NK-92 treated with Interleukin-12 subunit alpha and Interleukin-12 subunit beta, amount 100 ng/mL, for 24 hours (cell line): ENCODE measurements at places on chromosomes 3 and 15.

DNA sequence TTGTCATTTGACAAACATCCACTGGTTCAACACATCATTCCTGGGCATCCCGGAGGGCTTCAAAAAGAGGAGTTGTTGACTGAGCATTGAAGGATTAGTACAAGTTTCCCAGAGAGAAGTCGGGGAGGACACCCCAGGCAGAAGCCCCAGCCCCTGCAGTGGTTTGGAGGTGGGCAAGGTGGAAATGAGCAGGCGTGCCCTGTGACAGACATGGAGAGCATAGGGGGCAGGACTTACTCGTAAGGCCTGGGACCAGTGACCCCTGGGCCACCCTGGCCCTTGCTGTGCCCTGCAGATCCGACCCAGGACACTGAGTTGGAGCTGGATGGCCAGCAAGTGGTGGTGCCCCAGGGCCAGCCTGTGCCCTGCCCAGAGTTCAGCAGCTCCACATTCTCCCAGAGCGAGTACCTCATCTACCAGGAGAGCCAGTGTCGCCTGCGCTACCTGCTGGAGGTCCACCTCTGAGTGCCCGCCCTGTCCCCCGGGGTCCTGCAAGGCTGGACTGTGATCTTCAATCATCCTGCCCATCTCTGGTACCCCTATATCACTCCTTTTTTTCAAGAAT, 5.9 kb downstream of the PARP3 start:
- DNase-seq: no peak

GRCh38 chr15:28273468-28273867, 48.5 kb downstream of the HERC2 start:
- no peak for DNase-seq

- DNase-seq: no peak
These were observed 38.9 kb downstream of the SLC25A26 start for GRCh38 chr3:66259566-66260255.

DNA sequence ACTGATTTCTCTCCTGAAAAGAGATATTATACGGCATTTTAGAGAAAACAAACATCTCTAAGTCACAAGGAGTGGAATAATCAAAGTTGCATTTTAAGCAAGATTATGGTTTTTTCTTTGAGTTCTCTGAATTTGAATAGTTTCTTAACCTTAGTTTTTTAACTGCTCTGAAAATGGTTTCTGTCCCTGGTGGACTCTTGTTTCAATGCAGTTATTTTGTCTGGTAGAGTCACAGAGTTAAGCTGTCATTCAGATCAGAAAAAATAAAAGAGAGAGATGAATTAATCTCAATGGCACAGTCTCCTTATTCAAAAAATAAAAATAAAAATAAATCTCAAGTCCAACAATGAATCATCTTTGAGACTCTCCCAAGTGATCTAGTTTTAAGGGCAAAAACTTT, 19.0 kb downstream of the AGTR1 start:
- no peak for DNase-seq

- no peak for DNase-seq
These were observed 7.9 kb upstream of the STAB1 start for GRCh38 chr3:52487050-52487787.

DNA sequence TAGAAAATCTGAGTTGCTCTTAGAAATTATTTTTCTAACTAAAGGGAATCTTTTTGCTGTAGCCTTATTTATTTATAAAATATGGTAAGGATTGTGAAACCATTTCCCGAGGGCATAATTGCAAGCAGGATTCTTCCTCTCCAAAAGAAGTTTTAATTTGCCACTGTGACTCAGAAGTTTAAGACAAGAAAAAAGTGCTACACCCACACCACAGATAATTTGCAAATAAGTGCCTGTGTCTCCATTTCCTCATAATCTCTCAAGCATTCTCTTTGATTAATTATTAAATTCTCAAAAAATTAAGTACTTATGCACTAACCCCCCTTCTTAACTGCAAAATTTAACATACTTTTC, 43.6 kb downstream of the RASA2 start:
- no peak for DNase-seq

- no peak for DNase-seq
These were observed 50.0 kb downstream of the ABCC5 start for GRCh38 chr3:183967693-183968092.

DNA sequence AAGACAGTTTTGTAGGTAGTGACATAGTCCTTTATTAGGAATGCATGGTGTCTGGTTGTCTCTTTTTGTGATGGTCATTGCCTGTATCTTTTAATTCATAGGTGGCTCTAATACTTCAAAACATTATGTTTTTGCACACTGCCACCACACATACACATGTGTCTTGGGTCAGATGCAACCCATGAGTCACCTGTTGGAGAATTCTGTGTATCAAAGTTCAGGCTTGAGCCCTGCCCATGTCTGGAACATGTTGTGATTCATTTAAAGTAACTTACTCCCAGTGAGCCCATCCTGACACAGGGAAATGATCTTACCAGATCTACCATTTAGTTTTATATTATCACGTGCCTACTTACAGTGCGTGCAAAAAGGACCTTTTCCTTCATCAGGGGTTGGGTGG, 142.7 kb downstream of the GHSR start:
- no peak for DNase-seq

- DNase-seq: peak; percentile 42
These were observed 3.7 kb upstream of the WDR82 start for GRCh38 chr3:52281981-52282801.

DNA sequence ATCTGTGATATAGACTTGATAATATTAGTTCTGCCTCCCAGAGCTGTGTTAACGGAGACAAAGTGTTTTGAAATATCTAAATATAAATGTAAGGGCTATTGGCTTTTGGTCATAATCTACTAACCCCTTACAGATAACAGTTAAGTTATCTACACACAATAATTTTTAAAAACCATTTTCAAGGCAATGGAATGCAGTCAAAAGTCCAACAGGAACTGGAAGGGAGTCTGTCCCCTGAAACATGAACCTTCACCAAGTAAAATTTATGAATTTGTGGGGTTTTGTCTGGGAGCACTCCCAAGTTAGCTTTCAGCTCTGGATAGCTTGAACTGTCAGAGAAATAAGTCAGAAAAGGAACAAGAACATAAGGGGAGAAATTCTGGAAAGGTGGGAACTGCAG, 312.3 kb upstream of the ICE2 start:
- DNase-seq: no peak

- no peak for DNase-seq
These were observed 105.6 kb upstream of the SLC4A7 start for GRCh38 chr3:27589795-27590194.

GRCh38 chr15:44554934-44555723, 18.2 kb downstream of the EIF3J start:
- no peak for DNase-seq

DNA sequence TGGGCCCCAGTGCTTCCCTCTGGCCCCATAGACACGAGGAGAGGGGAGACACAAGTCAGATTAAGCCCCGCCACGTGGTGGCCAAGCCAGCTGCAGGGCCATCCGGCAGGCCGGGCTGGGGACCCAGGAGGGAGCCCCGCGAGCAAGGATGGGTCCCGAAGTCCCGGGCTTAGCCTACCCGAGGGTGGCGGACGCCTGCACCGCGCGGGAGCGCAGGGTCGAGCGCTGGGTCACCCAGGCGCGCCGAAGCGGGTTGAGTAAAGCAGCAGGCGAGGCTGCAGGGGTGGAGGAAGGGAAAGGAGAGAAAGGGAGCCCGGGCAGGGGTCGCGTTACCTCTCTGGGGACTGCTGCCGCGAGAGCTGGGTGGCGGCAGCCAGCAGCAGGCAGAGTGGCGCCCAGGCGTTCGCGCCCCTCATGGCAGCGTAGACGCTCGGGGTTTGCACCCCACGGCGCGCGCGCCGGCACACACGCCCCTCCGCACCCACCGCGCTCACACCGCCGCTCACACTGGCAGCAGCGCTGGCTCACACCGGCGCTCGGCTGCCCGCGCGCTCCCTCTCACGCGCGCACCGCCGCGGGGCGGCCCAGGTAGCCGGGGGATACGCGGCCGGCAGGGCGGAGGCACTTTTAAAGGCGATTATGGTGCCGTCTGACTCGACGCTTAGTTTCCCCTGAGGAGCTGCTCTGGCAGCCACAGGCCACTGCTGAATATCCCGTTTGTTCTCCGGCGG, at the start of gene PCOLCE2:
PCOLCE2 (minus strand) TSS at position 603 of the 731 bp plus-strand sequence; CDS start at position 416, 187 bp downstream.
- DNase-seq: no peak

DNA sequence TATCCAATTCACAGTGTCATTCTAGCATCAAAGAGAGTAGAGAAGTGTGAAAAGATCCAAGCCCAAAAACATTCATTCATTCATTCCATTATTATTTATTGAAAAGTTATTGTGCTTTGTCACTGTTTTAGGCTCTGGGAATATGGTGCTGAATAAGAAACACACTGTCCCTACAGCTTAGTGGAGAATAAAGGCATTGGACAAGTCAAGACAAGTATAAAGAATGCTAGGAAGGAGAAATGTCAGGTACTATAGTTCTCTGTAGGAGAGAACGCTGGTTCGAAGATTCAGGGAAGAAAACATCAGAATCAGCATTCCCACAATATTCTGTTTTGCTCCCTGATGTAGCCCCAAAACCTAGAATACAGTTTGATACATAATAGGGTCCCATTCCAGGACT, 128.8 kb upstream of the CHRM5 start:
- DNase-seq: no peak

- no peak for DNase-seq
These were observed 142.3 kb downstream of the TLE3 start for GRCh38 chr15:69955240-69955894.

GRCh38 chr3:155243512-155243921, 50.0 kb downstream of the STRIT1 start:
- no peak for DNase-seq

- no peak for DNase-seq
These were observed 8.2 kb upstream of the ATP13A3 start for GRCh38 chr3:194494951-194495374.

GRCh38 chr3:45753095-45753494, 43.2 kb downstream of the SLC6A20 start:
- DNase-seq: no peak

- no peak for DNase-seq
These were observed 24.3 kb downstream of the CACNA2D3 start for GRCh38 chr3:54146506-54147239.

GRCh38 chr3:47681016-47681415, 100.7 kb downstream of the SMARCC1 start:
- no peak for DNase-seq

- no peak for DNase-seq
These were observed 146.8 kb downstream of the EPHB1 start for GRCh38 chr3:134941820-134942219.

DNA sequence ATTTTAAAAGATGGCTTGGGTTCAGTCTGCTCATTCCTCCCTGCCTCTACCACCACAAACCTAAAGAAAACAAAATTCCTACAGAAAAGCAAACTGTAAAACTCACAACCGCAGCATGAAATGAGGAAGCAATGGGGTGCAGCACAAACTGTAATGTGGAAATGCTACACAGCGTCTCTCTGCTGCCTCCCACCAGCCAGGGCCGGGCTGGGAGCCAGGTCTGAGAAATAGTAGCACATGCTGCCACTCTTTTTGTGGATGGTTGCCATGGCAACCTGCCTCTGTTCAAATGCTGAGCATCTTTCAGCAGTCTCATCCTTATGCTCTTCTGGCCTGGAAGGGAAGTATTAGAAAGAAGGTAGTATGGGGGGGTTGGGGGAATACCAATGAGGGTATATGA, 55.4 kb downstream of the EOMES start:
- DNase-seq: no peak

DNA sequence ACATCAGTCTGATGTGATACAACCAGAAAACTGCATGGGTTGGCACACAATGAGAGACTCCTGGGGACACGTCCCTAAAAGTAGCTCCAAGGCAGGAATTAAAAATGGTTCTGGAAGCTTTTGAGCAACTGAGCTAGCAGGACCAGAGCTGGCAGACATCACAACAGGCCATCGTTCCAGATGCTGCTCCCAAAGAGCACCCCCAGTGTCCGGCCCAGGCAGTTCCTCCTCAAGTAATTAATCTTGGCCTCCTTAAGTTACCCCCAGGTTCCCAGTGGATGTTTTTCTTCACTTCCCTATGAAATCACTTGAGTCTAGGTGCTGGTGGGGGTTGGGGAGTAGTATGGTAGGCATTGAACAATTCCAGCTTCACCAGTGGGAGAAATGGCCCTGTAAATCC, 711.6 kb downstream of the MECOM start:
- DNase-seq: no peak

DNA sequence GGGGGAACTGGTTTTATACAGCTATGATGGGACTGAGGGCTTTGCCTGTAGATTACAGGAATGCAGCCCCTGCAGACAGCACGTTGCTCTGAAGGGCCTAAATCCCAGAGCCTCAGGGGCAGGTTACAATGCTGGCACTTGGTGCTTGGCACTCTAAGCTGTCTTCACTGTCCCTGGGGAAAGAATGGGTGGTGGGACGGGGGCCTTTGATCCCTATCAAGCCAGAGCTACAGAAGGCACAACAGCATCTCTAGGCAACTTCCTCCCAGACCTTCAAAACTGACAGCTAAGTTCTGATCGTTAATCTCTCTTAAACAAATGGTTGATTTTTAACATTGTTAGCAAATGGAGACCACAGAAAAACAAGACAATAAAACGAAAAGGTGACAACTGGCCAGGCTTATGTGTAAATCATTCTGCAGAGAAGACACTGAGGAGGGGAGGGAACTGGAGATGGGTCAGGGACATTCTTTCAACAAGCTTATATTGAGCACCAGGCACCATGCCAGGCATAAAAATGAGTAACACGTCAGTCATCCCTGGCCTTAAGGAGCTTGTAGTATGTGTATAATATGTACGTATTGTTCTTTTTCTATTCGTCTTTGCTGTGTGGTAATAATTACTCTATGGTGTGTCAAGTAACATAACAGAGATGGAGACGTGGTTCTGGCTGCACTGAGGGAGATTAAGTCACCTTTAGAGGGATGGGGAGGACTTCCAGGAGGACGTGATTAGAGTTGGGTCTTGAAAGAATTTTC, 49.1 kb downstream of the CA12 start:
- no peak for DNase-seq

GRCh38 chr3:62559831-62560445, 186.6 kb upstream of the FEZF2 start:
- DNase-seq: no peak

DNA sequence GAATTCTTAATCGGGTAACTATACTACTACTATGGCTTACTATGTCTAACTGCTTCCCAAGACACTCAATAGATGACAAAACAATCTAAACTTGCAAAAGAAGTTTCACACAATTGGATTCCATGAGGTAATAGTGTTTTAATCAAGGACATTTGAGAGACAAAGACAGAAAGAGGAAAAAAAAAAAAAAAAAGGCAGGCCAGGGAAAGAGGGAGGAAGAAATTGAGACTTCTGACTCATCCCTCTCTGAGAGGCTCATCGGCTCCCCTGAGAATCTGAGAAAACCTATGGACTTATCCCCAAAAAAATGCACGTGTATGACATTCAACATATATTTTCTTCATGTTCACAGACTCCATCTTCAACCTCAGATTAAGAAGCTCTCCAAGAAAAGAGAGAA, 61.0 kb downstream of the SCAPER start:
- DNase-seq: no peak

- DNase-seq: no peak
These were observed 15.4 kb downstream of the CLK3 start for GRCh38 chr15:74631087-74631385.

- peak; percentile 70 for DNase-seq
These were observed at the start of gene NGLY1 for GRCh38 chr3:25782938-25783660. Gene NGLY1 (minus strand): TSS chr3:25783443. CDS start chr3:25783390, 53 bp downstream.

- no peak for DNase-seq
These were observed 764.8 kb upstream of the NR2F2 start for GRCh38 chr15:95565690-95566089.
